ENCODE measurements at places on chromosomes 2 and 18.

GRCh38 chr18:24188120-24188519 is 49.3 kb downstream of the CABYR start:
- no peak overlapping the region for H3K27ac ChIP-seq
- peaks cover 25% of the 10 kb centered on the region for H3K4me1 ChIP-seq
- ATAC-seq, result no peak
- H3K36me3 ChIP-seq, result no peaks in the 10 kb centered on the region
- no peak overlapping the region for H3K4me3 ChIP-seq

DNA sequence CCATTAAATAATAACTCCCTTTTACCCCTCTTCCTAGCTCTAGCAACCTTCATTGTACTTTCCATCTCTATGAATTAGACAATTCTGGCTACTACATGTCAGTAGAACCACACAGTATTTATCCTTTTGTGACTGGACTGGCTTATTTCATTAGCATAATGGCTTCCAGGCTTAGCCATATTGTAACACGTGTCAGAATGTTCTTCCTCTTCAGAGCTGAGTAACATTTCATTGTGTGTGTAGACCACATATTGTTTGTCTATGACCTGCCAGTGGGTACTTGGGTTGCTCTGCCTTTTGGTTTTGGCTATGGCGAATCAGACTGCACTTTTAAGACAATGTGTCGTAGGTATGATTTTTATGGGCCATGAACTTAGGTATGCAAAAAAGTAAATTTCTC is 20.9 kb downstream of the TSN start:
- H3K4me3 ChIP-seq, result no peak overlapping the region
- H3K36me3 ChIP-seq, result no peaks in the 10 kb centered on the region
- no peaks in the 10 kb centered on the region for H3K27me3 ChIP-seq
- H3K4me1 ChIP-seq, result no peaks in the 10 kb centered on the region
- no peak for ATAC-seq

DNA sequence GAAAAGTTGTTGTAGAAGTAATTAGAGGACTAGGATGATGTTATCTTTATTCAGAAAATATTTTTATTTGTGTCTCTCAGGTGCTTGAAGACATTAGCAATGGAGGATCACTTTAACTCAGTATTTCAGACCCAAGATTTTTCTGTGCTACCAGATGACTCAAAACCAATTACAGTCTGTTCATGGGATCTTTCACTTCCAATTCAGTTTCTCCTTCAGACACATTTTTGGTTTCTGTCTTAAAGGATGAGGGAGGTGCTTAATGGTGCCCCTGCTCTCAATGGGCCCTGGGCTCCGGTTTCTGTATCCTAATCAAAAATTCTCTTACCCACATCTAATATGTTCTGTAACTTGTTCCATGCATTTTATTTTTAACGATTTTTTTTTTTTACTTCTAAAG is 53.7 kb upstream of the HDAC4 start:
- H3K4me3 ChIP-seq, result no peak overlapping the region
- H3K27me3 ChIP-seq, result peaks cover 63% of the 10 kb centered on the region
- H3K36me3 ChIP-seq, result peaks cover 9% of the 10 kb centered on the region
- no peaks in the 10 kb centered on the region for H3K4me1 ChIP-seq

GRCh38 chr2:189952536-189953109 is 109.9 kb downstream of the MSTN start:
- H3K36me3 ChIP-seq, result no peaks in the 10 kb centered on the region
- no peak overlapping the region for H3K4me3 ChIP-seq
- H3K27ac ChIP-seq, result no peak overlapping the region
- H3K4me1 ChIP-seq, result peaks cover 23% of the 10 kb centered on the region
- peak; percentile 77 for ATAC-seq
- H3K27me3 ChIP-seq, result no peaks in the 10 kb centered on the region

DNA sequence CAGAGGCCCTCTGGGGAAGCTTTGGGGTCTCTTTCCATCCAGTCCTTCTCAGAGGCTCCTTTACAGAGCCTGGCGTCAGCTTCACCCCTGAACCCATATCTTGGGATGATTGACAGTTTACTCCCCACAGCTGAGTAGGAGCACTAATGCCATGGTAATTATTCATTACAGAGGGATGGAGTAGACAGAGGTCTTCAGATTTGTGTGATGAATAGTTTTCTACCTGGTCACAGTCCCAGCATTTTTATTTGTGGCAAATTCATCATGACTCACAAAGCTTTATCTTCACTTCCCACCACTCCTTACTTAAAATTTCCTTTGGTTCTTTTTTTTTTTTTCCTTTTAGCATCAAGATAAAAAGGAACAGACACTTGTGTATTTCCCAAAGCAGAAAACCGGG is 104.2 kb downstream of the CCDC85A start:
- H3K4me1 ChIP-seq, result no peaks in the 10 kb centered on the region
- no peak for ATAC-seq
- no peak overlapping the region for H3K27ac ChIP-seq
- H3K36me3 ChIP-seq, result no peaks in the 10 kb centered on the region
- H3K27me3 ChIP-seq, result no peaks in the 10 kb centered on the region

- H3K4me3 ChIP-seq, result no peak overlapping the region
- no peak overlapping the region for H3K27ac ChIP-seq
- H3K36me3 ChIP-seq, result peaks cover 71% of the 10 kb centered on the region
- peaks cover 18% of the 10 kb centered on the region for H3K4me1 ChIP-seq
- ATAC-seq, result no peak
Observed at GRCh38 chr2:218736531-218736930, 25.9 kb downstream of the TTLL4 start.

DNA sequence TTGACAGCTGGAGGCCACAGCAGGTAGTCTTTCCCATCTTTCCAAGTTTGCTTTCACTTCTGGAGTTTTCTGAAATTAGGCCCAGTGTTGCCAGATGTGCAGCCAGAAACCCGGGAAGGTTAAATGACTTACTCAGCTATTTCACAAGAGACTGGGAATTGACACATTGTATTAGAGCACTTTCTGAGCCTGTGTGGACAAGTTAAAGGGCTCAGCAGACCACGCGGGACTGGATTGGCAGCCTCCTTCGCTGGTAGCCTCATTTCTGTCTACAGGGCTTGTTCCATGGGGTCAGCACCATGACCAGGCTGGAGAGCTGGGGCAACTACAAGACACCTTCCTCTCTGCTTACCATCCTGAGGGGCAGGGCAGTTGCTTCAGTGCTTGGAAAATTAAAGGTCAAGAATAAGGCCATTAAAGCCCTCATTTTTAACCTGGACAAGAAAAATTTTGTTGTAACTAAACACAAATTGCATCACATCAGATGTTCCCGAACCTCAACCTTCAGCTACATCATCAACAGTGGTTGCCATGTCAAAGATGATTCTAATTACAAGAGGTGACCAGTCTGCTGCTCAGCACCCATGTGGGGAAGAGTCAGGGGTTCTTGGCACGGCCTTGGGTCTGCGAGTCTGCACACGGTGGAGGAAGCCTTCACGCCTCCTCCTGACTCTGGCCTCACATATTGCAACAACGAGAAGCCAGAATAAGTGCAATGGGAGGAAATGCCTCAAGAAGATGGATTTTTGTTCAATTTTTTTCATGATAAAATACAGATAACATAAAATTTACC is 279.5 kb upstream of the RAB6C start:
- no peak overlapping the region for H3K4me3 ChIP-seq
- no peak overlapping the region for H3K27ac ChIP-seq
- H3K36me3 ChIP-seq, result no peaks in the 10 kb centered on the region
- no peak for ATAC-seq
- no peaks in the 10 kb centered on the region for H3K27me3 ChIP-seq
- H3K4me1 ChIP-seq, result no peaks in the 10 kb centered on the region

- peaks cover 26% of the 10 kb centered on the region for H3K27me3 ChIP-seq
- no peaks in the 10 kb centered on the region for H3K36me3 ChIP-seq
- ATAC-seq, result no peak
- no peaks in the 10 kb centered on the region for H3K4me1 ChIP-seq
- no peak overlapping the region for H3K27ac ChIP-seq
- no peak overlapping the region for H3K4me3 ChIP-seq
Observed at GRCh38 chr2:196535742-196536141, 103.8 kb upstream of the CCDC150 start.

DNA sequence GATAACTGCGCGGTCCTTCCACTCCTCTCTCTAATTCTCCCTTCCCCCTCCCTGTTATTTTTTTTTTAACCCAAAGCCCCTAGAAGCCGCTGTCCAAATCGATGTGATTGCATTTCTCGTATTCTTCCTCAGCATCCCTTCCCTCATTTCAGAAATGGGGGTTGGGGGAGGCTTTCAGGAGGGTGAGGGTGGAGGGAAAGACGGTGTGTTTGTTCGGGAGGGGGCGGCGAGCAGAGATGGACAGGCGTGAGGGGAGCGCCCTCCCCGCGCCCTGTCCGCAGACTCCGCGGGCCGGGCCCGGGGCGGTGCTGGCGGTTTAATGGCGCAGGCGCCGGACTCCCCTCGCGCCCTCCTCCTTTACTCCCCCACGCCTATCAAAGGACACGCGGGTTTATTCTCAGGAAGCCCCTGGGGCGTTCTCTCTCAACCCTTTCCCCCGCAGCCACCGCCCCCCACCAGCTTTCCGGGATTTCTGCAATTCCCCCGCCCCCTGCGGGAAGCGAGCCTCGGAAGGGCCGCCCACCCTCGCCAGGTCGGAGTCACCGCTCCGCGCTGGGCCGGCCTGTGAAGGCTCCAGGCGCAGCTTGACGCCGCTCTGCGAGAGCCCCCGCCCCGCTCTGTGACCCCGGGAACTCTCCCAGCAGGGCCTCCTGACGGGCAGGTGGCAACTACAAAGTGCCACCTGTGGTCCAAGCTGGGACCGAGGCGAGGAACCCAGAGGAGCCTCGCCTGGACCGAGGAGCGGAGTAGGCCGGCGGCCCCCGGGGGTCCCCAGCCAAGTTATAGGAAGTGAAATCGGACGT is 981 bp downstream of the ST8SIA3 start:
- H3K4me1 ChIP-seq, result no peaks in the 10 kb centered on the region
- peaks cover 5% of the 10 kb centered on the region for H3K36me3 ChIP-seq
- H3K27ac ChIP-seq, result no peak overlapping the region
- H3K27me3 ChIP-seq, result peaks cover 78% of the 10 kb centered on the region
- ATAC-seq, result no peak

- peaks cover 6% of the 10 kb centered on the region for H3K4me1 ChIP-seq
- no peaks in the 10 kb centered on the region for H3K27me3 ChIP-seq
- ATAC-seq, result no peak
- no peak overlapping the region for H3K4me3 ChIP-seq
- no peak overlapping the region for H3K27ac ChIP-seq
Observed at GRCh38 chr2:85933753-85934594, 45.2 kb upstream of the ST3GAL5 start.

GRCh38 chr18:70322928-70323327 is 34.1 kb downstream of the SOCS6 start:
- H3K4me1 ChIP-seq, result no peaks in the 10 kb centered on the region
- no peak overlapping the region for H3K4me3 ChIP-seq
- H3K36me3 ChIP-seq, result no peaks in the 10 kb centered on the region
